ENCODE measurements at places on chromosomes 1 and 21. TPM values are rescaled to one million over a fixed set of nuclear protein-coding genes. Genes with fewer than 3 reads are reported as not detected.

Gene PADI1
- not detected for total RNA-seq

Gene HSD3B1
- not detected for total RNA-seq

Gene MEF2D
- 42.1 TPM for total RNA-seq

Gene CAPN9
- total RNA-seq, result not detected

Gene AK5
- total RNA-seq, result not detected

Gene CBR3
- 25.8 TPM for total RNA-seq

Gene TRAPPC10
- 67.3 TPM for total RNA-seq

Gene F13B
- not detected for total RNA-seq

Gene CD5L
- total RNA-seq, result not detected

Gene MAN1C1
- total RNA-seq, result 5.0 TPM

Gene AQP10
- total RNA-seq, result not detected

Gene EPS8L3
- not detected for total RNA-seq

Gene LCE2A
- total RNA-seq, result not detected

Gene MMEL1
- 0.73 TPM for total RNA-seq

Gene LCE3E
- total RNA-seq, result not detected

Gene RAB7B
- total RNA-seq, result not detected

Gene MAP3K6
- total RNA-seq, result 15.8 TPM

Gene ABCA4
- total RNA-seq, result not detected

Gene ERICH3
- total RNA-seq, result not detected

Gene RGS5
- total RNA-seq, result 2.8 TPM

Gene SYCP1
- not detected for total RNA-seq
